T-helper 9 cell (primary cell): ENCODE measurements at places on chromosomes 7 and 10.

- DNase-seq: no peak
Observed at GRCh38 chr7:142496545-142496991, 238.7 kb upstream of the PRSS58 start.

- no peak for DNase-seq
Observed at GRCh38 chr7:25391295-25391861, 163.1 kb upstream of the NPVF start.

GRCh38 chr10:7028809-7029166 lies 382.0 kb downstream of the SFMBT2 start:
- DNase-seq: no peak

- no peak for DNase-seq
Observed at GRCh38 chr10:21042536-21042935, 145.4 kb upstream of the NEBL start.
